ENCODE measurements at places on chromosomes 2 and 18.

DNA sequence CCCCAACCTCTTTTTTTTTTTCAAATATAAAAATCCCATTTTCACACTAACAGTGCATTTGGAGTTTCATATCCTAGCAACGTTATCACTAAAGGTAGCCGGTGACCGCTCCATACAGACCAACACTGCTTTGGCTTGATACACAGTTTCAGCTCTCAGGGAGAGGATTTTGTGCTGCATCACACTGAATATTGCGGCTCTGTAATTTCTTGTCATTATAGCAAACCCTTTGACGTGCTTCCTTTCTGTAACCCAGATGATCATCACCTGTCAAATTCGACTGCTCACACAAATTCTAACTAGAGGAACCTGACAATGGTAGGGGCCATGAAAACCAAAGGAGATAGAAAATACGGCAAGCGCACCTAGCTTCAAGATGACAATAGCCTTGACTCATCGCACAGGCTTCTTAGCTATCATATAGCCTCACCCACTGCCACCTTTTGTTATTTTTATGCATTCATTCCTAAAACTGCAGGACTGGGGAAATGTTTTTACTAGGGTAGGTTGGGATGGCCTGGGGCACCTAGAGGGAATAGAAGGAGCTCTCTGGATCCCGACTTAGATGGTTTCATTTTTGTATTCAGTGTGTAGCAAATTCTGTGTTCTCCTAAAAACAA lies 582.9 kb upstream of the PIK3C3 start:
- DNase-seq: no peak

- DNase-seq: no peak
Measured at GRCh38 chr2:20589975-20590703, 60.8 kb downstream of the HS1BP3 start.

DNA sequence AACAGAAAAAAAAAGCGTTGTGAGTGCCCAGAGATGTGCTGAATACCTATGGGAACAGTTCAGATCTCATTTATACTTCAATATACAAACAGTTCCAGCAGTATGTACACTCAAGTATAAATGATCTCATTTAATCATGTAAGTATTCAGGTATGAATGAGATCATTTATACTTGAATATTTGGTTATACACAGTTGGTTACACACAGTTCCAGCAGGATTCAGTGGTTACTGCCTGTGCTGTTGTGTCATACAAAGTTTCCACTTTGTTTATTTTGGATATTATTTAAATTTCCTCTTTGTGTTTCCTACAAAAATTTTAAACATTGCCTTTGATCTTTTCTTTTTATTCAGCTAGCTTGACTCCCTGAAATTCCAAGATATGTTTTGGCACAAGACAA lies 293.5 kb upstream of the SLC39A10 start:
- DNase-seq: no peak

GRCh38 chr2:221649051-221649775 lies 77.1 kb upstream of the EPHA4 start:
- no peak for DNase-seq

DNA sequence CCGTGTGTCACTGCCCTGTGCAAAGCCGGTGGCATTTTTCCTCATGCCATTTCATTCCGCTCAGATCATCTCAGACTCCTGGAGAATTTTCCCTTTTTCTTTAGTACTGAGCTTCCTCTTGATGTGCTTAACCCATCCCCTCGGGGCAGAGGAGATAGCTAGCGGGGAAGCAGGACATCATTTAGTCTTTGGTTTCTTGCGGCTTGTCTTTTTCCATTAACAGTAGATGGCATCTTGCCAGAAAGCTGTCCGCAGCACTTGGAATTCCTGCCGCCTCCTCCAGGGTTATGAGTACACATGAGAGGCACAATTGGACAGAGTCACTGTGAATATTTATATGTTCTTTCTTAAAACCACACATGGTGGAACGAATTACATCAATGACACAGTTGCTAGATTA lies 226.6 kb downstream of the ALPK2 start:
- DNase-seq: no peak

- DNase-seq: no peak
Measured at GRCh38 chr2:28465148-28465885, 30.5 kb upstream of the PLB1 start.

- no peak for DNase-seq
Measured at GRCh38 chr18:34789768-34790344, 79.8 kb downstream of the DTNA start.

- no peak for DNase-seq
Measured at GRCh38 chr2:236086403-236086970, 81.7 kb downstream of the GBX2 start.

DNA sequence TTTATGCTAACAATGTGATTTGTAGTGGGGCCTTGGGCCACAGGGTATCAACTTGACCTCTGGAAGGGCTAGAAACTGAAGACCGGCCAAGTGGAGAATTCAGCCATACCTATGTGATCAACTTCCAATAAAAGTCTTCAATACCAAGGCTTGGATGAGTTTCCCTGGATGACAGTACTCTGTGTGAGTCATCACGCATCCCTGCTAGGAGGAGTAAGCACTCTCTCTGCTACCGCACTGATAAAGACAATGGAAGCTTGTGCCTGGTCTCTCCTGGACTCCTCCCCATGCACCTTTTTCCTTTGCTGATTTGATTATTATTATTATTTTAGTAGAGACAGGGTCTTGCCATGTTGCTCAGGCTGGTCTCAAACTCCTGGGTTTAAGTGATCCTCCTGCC lies 58.1 kb downstream of the SKA1 start:
- DNase-seq: no peak

- DNase-seq: no peak
Measured at GRCh38 chr2:34787341-34787740, 1188.2 kb upstream of the FAM98A start.

Measured in activated T-helper 1 cell treated with anti-CD3 and anti-CD28 coated beads, Interleukin-2, amount 50 U/mL, for 16 hours (primary cell).